ENCODE measurements at places on chromosomes 1 and 21.

DNA sequence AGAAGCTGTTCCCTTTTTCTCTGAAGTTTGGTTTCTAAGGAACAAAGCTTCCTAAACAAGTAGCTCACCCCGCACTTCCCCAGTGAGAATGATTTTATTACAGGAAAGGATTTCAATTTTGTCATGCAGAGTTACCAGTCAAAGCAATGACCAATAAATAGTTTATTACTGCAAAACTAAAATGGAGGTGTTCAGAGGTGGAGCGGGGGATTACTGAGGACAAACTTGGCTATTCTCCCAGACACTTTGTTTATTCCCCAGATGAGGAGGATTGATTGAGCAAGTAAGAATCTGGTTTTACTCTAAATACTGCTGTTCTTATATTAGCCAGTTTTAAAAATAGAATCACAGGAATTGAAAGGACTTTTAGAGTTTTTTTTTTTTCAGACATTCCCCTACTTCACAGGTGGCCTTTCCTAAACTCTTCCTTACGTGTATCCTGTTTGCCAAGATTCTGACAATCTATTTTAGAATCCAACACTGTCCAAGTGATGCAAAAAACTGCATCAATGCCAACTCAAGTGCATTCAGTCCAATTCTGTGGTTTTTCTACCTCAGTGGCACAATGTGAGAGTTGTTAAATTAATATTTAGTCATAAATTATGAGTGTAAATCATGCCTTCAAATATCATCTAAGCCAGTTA is 136.1 kb downstream of the TNFSF18 start:
- peaks cover 2% of the 10 kb centered on the region for H3K27me3 ChIP-seq
- no peak overlapping the region for H3K27ac ChIP-seq
- H3K4me1 ChIP-seq: no peaks in the 10 kb centered on the region
- H3K4me3 ChIP-seq: no peak overlapping the region

GRCh38 chr1:172760121-172760520 is 101.2 kb downstream of the FASLG start:
- DNase-seq: no peak
- peaks cover 20% of the 10 kb centered on the region for H3K4me1 ChIP-seq
- H3K4me3 ChIP-seq: peak overlapping the region; percentile 11
- no peaks in the 10 kb centered on the region for H3K27me3 ChIP-seq
- H3K36me3 ChIP-seq: no peaks in the 10 kb centered on the region

- H3K27ac ChIP-seq: no peak overlapping the region
- H3K4me3 ChIP-seq: no peak overlapping the region
These were observed 66.1 kb downstream of the TMEM53 start for GRCh38 chr1:44608141-44608540.

DNA sequence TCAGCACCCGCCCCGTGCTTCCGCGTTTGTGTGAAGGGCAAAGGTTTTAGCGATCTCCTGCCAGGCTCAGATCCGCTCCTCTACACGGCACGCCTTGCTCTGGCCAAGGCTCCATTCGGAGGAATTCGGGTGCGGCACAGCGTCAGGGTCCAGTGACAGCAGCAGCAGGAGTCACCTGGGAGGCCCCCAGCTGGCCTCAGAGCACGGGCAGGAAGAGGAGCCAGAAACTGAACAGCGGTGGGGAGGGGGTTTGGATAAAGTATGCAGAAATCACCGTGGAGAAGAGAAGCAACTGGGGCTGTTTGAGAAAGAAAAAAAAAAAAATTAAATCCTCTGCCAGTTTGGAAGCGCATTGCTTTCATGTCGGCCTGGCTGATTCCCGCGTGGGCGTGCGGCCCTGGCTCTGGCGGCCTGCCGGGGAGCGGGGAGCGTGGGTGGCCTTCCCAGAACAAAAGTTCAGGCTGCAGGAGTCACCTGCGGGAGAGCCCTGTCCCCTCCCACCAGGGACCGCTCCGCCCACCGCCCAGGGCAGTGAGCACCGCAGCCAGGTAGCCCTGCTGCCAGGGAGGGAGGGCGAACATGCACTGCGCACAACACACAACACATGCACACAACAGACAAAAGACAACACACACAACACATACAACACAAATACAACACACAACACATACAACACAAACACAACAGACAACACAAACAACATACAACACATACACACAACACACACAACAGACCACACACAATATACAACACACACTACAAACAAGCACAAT is 107.6 kb downstream of the ETS2 start:
- H3K27ac ChIP-seq: no peak overlapping the region
- H3K4me1 ChIP-seq: no peaks in the 10 kb centered on the region
- H3K36me3 ChIP-seq: no peaks in the 10 kb centered on the region
- H3K4me3 ChIP-seq: peak overlapping the region; percentile 24
- peaks cover 27% of the 10 kb centered on the region for H3K27me3 ChIP-seq

DNA sequence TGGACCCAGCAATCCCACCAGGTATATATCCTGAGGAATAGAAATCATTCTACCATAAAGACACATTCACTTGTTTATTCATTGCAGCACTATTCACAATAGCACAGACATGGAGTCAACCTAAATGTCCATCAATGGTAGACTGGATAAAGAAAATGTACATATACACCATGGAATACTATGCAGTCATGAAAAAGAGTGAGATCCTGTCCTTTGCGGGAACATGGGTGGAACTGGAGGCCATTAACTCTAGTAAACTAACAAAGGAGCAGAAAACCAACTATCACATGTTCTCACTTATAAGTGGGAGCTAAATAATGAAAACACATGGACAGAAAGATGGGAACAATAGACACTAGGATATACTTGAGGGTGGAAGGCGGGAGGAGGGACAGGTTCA is 36.1 kb upstream of the PRKACB start:
- no peak overlapping the region for H3K4me3 ChIP-seq
- peaks cover 14% of the 10 kb centered on the region for H3K4me1 ChIP-seq
- no peak for DNase-seq

GRCh38 chr1:43529206-43529731 is 1.4 kb upstream of the PTPRF start:
- DNase-seq: peak; percentile 93
- H3K27me3 ChIP-seq: peaks cover 18% of the 10 kb centered on the region
- peaks cover 36% of the 10 kb centered on the region for H3K4me1 ChIP-seq
- H3K4me3 ChIP-seq: peak overlapping the region; percentile 87
- no peak overlapping the region for H3K27ac ChIP-seq

DNA sequence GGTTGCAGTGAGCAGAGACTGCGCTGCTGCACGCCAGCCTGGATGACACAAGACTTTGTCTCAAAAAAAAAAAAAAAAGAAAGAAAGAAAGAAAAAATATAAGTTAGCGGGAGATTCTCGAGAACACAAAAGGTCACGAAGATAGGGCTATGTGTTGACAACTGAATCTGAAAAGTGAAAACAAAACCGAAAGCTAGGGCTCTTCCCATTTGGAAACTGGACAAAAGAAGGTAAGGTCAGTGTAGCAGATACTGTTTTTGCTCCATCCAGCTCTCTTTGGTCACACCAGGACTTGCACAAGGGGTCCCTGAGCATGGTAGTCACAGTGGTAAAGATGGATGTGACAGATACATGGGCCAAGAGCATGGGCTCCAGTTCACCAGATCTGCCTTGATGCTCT is 60.4 kb upstream of the MAP10 start:
- peaks cover 11% of the 10 kb centered on the region for H3K36me3 ChIP-seq
- no peak for DNase-seq
- H3K27me3 ChIP-seq: no peaks in the 10 kb centered on the region
- H3K4me1 ChIP-seq: no peaks in the 10 kb centered on the region
- H3K4me3 ChIP-seq: no peak overlapping the region

DNA sequence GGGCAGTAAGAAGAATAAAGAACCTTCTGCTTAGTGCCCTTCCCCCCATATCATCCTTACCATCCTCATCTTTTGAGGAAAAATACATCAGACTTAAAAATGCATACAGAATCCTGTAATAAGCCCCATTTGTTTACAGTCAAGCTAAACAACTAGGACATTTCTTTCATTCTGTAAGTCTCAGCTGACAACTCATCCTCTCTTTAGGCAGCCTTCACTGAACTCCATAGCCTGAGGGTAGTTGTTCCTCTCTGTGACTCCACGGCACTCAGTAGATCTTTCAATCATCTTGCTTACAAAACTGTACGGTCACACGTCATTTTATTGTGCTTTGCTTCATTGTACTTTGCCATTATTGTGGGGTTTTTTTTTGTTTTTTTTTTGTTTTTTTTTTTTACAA is 82.5 kb downstream of the NRIP1 start:
- H3K4me3 ChIP-seq: no peak overlapping the region
- no peaks in the 10 kb centered on the region for H3K27me3 ChIP-seq
- H3K36me3 ChIP-seq: peaks cover 13% of the 10 kb centered on the region
- H3K4me1 ChIP-seq: peaks cover 32% of the 10 kb centered on the region
- peak overlapping the region; percentile 62 for H3K27ac ChIP-seq
- no peak for DNase-seq

All from neural crest cell (in vitro differentiated cells).